ENCODE measurements at places on chromosomes 4 and X.
A peak's percentile ranks its signal among the peaks of the same experiment; 100 is the strongest.

- DNase-seq, result no peak
Measured at GRCh38 chr4:89108091-89108490, 3.2 kb upstream of the TIGD2 start.

DNA sequence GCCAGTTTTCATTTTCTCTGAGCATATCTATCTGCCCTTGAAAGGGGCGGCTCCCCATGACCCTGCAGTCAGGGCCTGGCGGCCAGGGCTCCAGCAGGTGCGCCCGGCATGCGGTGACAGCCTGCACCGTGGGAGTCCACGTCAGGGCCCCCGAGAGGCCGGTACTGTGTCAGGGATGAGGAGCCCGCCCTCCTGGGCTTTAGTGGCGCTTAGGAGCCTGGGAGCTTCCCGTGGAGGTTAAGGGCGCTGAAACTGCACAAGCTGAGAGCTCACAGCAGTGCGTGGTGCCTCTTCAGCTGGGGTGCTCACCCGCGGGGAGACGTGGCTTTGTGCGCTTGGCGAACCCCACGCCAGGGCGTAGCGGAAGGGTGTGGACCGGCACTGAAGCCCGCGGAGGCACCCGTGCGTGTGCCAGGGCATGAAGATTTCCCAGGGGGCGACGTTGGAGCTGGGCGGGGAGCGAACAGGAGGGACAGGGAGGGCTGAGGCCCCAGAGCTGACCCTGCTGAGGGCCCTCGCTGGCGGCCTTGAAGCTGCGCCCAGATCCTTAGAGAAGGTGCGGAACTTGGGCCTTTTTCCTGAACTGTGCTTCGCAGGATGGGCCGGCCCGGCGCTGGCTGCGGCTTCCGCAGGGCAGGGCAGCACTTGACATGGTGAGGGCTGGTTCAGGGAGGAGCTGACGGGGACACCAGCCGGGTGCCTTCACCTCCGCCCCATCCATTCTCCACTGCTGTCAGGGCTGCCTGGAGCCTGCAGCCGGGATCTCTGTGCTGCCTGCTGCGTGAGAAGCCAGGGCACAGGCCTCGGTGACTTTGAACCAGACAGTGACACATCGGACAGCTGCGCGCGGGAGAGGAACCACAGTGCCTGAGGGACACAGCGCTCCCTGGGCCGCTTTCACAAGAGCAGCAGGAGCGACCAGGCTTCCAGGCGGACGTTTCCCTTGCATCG lies 32.9 kb downstream of the HTT-AS start:
- DNase-seq, result no peak

DNA sequence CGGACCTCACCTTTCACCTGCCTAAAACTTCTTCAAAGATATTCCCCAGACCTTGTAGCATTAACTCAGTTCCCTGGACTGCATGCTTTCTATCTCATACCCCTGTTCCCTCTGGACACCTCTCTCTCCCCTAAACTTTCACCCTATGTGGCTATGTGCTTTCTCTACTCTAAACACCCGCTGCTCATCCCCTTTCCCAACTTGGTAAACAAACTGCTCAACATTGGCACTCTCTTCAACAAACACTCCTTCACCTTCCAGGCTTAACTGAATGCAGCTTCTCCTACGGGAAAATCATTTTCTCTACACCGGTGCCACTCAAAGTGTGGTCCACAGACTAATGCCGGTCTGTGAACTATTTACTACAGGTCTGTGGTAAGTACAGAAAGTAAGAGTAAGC lies 19.9 kb downstream of the PHF8 start:
- DNase-seq, result no peak

- no peak for DNase-seq
Measured at GRCh38 chr4:176608346-176608745, 184.4 kb downstream of the VEGFC start.

GRCh38 chrX:113804819-113805218 lies 779.1 kb upstream of the HTR2C start:
- DNase-seq, result no peak

DNA sequence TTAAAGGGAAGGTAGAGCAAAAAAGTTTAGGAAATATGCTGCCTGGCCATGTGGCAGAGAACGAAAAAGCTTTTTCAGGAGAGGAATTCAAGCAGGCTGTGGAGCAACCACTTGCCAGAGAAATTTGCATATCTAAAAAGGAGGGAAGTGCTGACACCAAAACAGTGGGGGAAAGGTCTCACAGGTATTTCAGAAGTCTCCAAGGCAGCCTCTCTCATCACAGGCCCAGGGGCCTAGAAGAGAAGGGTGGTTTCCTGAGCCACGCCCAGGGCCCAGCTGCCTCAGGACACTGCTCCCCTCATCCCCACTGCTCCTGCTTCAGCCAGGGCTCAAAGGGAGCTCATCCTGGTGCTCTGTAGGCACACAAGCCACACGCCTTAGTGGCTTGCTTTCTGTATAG lies 29.9 kb upstream of the STS start:
- DNase-seq, result no peak

DNA sequence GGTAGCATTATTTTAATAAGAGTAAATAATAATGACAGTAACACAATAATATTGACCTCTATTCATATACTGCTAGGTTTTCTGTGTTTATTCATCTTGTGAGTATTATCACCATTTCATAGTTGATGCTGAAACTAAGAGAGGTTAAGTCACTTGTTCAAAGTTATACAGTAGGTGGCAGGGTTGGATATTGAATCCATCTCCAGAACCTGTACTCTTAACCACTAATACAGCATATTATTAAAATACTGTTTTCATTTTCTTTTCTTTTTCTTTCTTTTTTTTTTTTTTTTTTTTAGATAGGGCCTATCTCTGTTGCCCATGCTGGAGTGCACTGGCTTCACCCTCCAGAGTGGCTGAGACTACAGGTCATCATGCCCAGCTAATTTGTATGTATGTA lies 7.1 kb upstream of the ELF2 start:
- peak; percentile 30 for DNase-seq

GRCh38 chr4:63218856-63219255 lies 1190.4 kb downstream of the TECRL start:
- no peak for DNase-seq

- no peak for DNase-seq
Measured at GRCh38 chr4:146639506-146639932, 826 bp downstream of the POU4F2 start.

DNA sequence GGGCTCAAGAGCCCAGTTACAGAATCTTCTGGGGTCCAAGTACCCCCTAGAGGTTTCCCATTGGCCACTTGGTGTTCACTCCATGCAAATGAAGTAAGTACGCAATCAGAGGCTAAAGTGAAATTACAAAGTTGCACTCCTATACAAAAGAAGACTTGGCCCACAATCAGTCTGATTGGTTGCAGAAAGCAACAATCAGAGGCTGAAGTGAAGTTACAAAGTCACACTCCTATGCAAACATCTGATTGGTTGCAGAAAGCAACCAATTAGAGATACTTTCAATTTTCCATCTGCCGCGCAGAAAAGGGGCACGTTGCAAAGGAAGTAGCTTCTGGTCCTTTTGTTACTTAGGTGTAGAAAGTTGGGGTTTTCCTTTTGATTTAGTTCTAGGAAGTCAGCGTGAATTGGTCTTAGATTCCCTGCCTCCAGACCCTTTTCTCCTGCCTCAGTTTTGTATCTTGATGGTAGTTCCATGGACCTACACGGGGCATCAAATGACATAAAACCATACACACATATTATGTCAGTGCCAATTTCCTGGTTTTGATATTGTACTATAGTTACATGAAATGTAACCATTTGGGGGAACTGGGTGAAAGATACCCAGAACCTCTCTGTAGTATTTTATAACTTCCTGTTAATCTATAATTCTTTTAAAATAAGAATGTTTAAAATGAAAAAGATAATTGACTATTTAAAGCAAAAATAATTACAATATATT lies 12.4 kb upstream of the PIN4 start:
- peak; percentile 49 for DNase-seq

GRCh38 chrX:154379569-154379951 lies 465 bp downstream of the EMD start:
- no peak for DNase-seq

DNA sequence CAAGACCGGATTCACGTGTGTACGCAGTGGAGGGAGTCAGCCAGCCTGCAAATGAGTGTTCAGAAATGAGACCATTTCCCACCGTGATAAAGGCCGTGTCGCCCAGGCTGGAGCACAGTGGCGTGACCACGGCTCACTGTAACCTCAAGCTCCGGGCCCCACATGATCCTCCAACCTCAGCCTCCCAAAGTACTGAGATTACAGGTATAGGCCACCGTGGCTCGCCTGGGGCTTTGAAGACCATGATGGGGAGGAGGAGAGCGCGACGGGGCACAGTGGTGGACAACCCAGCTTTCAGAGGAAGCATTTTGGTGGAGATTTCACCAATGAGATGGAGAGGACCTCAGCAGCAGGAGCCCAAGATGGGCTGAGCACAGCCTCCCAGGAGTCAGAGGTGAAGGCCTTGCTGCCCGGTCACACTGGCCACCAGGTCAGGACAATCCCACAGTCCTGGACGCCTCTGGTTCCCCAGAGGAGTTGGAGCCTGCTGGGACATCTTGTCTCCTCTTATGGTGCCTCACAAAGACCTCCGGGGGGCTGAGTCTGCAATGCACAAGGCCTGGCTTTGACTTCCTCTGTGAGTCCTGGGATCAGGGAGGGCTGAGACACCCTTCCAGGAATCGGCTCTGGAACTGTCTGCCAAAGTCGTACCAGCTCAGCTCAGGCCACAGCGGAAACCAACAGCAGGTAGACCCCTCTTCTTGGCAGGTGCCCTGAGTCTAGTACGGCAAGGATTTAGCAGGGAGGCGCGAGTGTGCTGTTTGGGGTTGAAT lies 22.4 kb upstream of the MXD4 start:
- no peak for DNase-seq

GRCh38 chrX:120468071-120468470 lies 1.0 kb downstream of the LAMP2 start:
- peak; percentile 1 for DNase-seq

GRCh38 chr4:168092176-168092712 lies at the start of gene ANXA10:
Gene ANXA10, plus strand, starts transcription at chr4:168092537. Its CDS starts 164 bp downstream, at chr4:168092701.
- no peak for DNase-seq

DNA sequence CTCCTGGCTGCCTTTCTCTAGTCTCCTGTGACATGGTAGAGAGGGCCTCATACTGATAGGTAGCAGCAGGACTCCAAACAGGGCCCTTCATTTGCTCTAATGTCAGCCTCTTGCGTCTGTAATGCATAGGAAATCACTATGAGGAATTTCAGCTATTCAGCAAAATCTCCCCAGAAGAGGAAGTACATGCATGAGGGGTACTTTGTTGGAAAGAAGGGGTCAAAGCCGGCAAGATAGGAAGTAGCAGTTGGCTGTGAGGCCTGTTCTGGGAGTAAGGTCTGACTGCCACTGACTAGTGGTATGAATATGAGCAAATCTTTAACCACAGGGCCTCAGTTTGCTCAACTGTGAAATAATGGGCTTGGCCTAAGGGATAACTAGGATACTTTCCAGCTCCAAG lies 283.2 kb downstream of the ARHGAP10 start:
- DNase-seq, result peak; percentile 40

DNA sequence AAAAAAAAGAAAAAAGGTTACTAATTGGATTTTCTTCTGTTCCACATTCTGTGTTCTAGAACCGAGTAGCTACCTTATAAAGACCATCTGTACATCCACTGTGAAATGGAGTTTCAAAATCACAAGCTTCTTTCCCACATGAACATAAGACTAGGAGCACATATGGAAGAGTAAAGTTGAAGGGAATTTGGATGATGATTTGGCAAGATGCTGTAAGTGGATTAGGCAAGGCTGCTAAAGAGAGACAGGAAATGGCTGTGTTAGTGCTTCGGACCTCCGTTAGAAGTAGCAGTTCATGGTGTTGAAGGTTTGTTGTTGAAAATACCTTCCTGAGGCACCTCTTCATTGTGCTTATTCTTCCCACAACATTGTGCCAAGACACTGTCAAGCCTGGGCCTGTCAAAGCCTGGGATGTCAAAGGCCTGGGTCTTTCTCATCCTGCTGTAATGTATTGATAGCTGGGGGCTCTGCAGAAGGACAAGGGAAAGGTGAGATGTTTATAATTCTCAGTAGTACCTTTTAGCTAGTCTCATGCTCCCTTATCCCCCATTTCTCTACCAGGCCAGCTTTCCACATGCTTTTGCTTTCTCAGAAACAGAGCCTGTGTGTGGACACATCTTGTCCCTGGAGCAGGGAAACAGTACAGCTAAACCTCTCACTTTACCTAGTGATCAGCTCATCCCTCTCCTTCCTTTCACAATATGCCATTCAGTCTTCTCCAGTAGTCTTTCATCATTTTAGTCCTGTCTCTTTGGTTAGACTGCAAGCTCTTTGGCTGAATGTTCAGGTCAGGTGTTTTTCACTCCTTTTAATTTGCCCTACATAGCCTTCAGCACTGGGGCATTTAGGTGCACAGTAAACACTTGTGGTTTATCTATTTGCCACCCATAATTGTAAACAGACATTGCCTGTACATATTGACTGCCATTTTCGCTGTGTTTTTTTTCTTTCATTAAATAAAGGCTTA lies 37.9 kb upstream of the CYP2U1 start:
- no peak for DNase-seq

- no peak for DNase-seq
Measured at GRCh38 chr4:102809691-102810090, 17.7 kb downstream of the UBE2D3 start.

DNA sequence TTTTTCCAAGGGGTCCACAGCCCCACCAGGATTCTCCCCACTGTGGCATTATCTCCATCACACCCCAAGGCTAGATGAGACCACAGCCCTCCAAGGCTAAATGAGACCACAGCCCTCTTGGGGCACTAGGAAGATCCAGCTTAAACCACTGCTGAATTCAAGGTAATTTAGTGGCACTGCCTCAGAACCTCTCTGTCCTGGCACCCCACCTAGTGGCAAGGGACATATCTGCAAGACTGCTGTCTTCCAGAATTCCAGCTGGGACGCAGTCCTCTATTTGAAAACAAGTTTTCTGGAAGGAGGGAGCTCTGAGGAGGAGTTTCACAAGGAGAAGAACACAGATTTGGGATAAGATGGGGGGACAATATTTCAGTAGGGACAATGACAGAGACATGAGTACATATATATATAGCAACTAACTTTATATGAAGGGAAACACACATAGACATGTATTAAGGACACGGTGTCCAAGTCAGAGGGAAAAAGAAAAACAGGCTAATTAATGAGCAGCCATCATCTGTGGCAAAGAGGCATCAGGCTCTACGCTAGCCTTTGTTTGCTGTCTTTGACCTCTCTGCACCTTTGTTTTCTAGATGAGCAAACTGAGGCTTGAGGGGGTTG lies 9.3 kb downstream of the CETN2 start:
- no peak for DNase-seq

DNA sequence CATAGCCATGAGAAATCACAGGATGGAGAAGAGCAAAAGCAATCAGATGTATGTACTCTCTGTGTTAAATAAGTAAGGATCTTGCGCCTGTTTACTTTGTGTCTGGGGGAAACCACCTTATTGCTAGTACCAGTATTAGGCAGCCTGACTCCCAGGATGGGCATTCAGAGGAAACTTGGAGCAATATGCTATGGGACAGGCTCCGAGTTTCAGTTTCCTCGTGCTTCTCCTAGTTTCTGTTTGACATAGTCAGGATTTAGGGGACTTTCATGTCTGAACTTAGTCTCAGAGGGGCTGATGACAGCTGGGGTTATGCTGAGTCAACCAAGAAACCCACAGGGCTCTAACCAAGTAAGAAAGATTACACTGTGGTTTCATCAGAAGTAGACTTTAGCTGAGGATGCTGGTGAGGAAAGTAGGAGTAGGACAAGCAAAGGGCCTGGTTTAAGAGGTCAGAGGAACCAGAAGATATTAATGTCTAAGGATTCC lies 13.5 kb downstream of the NSUN7 start:
- no peak for DNase-seq

- peak; percentile 0 for DNase-seq
Measured at GRCh38 chrX:57156397-57157049, 19.3 kb upstream of the SPIN2A start.

GRCh38 chrX:29143356-29143755 lies 556.1 kb downstream of the IL1RAPL1 start:
- DNase-seq, result no peak

GRCh38 chr4:47483745-47484144 lies 1.3 kb upstream of the ATP10D start:
- DNase-seq, result no peak

All from GF-D8 (cell line).